ENCODE measurements at places on chromosomes 2 and 18.

DNA sequence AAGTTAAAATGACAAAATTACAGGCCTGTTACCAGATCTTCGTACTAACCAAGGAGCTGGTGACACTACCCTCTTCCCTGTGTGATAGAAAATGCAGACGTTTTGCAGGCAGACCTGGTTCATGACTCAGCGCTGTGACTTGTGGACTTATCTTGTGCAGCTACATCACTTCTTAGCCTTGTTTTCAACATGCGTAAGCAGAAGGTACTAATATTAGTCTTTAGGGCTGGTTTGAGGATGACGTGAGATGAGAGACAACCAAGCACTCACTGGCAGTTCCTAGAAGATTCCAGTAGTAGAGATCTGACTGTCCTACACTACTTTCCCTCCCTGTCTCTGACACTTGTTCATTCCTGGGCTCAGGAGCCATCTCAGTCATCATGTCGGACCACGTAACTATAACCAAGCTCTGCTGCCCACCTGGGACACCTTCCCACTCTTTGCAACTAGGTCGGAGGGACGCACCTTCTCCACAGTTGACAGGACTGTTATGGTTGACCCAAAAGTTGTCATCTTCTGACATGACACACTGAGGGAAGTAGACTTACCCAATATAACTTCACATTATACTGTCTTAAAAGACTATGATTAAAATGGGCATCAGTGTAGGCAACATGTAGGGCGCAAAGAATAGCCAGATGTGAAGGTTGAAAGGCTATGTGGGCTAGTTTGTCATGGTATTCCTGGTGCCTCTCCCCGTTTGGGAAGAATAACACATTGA is 64.8 kb downstream of the TNFRSF11A start:
- DNase-seq: no peak

DNA sequence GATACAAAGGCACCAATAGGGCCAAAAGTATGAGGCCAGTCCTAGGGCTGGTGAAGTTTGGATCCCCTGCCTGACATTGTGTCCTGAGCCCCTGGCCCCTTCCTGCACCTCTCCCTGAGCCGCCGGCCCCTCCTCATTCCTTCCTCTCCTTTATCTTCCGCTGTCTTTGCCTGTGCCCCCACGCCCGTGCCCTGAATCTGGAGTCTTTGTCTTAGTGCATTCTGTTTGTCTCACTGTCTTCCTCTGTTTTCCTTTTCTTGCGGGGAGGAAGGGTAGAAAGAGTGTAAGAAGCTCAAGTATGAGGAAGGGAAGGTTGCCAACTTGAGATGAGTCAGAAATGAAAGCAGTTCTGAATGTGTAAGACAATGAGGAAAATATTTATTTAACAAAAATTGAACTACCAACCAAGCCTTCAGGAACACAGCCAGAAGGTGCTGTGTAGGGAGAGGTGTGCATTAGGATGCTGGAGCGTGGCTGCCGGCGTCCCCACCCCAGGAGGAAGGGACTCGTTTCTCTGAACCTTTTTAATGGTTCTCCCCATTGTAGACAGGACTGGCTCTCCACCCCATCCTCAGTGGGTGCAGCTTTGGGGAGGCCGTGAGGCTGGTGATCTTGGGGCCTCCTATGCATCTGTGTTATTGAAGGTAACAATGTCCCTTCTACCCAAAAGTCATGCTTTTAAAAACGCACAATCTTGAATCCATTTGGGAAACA is 133.1 kb downstream of the NEDD4L start:
- DNase-seq: no peak

DNA sequence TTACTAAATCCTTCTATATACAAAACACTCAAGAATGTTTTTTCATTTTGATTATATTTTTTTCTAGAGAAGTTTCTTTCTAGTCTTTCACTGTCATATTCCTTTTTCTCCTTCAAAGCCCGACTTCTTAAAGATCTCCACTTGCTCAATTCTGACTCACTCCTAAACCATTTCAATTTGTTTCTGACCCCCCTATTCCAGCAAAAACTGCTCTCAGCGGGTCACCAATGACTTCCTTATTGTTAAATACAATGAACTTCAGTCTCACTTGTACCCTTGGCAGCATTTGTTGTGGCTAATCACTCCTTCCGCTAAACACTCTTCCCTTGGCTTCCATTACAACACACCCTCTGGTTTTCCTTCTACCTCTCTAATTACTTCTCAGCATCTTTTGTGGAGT is 111.1 kb upstream of the RBBP8 start:
- no peak for DNase-seq

DNA sequence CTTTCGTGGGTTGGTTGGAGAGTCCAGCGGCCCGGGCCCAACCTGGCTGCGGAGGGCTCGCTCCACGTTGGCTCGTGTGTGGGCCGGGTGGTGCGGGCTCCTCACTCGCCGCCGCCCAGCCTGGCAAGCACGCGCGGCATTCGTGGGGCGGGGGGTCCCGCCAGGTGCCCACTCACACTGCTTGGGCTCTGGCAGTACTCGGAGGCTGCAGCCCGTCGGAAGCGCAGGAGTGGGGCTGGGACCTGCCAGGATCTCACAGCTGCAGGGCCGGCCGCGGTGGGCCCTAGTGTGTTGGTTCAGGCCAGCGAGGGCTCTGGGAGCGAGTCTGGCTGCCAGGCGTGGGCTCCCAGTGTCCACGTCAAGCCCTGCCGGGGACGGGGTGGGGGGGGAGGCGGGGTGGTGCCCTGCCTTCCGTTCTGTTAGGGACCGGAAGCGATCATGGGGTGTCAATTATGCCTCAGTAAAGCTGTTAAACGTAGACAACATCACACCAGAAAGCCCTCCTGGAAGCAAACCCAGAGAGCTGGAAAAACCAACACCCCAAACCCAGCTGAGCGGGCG is 1.0 kb upstream of the HS6ST1 start:
- DNase-seq: no peak

DNA sequence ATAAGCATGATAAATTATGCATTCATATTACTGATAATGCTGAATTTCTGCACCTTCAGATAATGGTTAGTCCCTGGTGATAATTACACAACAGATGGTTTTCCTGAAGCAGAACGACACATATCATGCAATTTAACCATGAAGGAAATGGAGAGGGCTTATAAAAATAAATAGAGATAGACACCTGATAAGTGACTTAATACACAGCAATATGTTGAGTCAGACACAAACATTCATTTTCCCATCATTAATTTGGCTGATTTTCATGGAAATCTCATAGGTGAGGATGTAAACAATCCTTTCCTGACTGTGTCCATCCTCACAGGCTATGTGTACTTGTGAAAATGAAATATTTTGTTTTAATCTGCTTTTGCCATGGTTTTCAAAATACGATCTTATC is 36.9 kb upstream of the DSEL start:
- no peak for DNase-seq

- no peak for DNase-seq
Observed at GRCh38 chr2:240224676-240225075, 84.2 kb upstream of the OTOS start.

DNA sequence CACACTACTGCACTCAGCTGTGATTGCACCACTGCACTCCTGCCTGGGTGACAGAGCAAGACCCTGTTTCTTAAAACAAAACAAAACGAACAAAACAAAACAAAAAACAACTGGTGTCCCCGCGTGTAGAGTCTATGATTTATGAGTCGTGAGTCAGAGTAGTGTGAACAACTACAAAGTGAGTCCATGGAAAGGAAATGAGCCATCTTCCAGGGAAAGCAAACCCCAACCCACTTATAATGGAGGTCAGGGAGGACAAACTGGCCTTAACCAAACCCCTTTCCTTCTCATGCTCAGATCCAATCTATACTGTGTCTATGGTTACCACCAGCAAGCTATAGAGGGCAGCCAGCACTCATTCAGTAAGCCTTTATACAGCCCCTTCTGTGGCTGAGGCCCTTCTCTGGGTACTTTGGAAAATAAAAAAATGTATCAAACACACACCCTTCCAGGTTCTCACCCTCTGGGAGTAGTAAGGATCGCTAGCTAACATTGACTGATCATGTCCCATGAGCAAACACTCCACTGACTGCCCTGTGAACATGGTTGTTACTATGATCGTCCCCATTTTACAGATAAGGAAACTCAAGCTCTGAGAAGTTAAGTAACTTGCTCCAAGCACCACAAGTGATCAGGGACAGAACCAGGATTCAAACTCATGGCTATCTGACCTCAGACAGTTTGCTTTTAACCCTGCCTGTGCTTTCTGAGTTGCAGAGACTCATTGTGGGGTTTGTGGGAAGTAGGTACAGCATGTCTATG is 24.7 kb upstream of the COLEC12 start:
- DNase-seq: no peak

All from stimulated activated CD4-positive, alpha-beta T cell treated with anti-CD3 and anti-CD28 coated beads, Interleukin-4, amount 100 ng/mL, for 48 hours (primary cell).